Activated naive CD4-positive, alpha-beta T cell treated with anti-CD3 and anti-CD28 coated beads, Interleukin-2, amount 50 U/mL, for 72 hours (primary cell): ENCODE measurements at places on chromosomes 4 and X. TPM values are rescaled to one million over a fixed set of nuclear protein-coding genes. Genes with fewer than 3 reads are reported as not detected.

GRCh38 chr4:125732632-125733031 is 417.9 kb downstream of the FAT4 start:
- no peak for DNase-seq

- DNase-seq, result no peak
Observed at GRCh38 chr4:153418558-153418957, 47.6 kb upstream of the TMEM131L start.

GRCh38 chr4:167779280-167779679 is 313.1 kb upstream of the ANXA10 start:
- DNase-seq, result no peak

The LRCH2 gene
- total RNA-seq, result not detected

The MAGEA4 gene
- total RNA-seq, result not detected

The PLS3 gene
- total RNA-seq, result 2.2 TPM

The ZXDB gene
- total RNA-seq, result 4.1 TPM

The ASMT gene
- total RNA-seq, result 1.1 TPM

The AFM gene
- total RNA-seq, result not detected

The PRR32 gene
- total RNA-seq, result not detected

The N4BP2 gene
- total RNA-seq, result 18.6 TPM

The STPG2 gene
- 0.18 TPM for total RNA-seq
